SW480 (cell line): ENCODE measurements at places on chromosomes 12 and 14.

- no peak for DNase-seq
Observed at GRCh38 chr12:79673354-79673753, 17.4 kb downstream of the PAWR start.

DNA sequence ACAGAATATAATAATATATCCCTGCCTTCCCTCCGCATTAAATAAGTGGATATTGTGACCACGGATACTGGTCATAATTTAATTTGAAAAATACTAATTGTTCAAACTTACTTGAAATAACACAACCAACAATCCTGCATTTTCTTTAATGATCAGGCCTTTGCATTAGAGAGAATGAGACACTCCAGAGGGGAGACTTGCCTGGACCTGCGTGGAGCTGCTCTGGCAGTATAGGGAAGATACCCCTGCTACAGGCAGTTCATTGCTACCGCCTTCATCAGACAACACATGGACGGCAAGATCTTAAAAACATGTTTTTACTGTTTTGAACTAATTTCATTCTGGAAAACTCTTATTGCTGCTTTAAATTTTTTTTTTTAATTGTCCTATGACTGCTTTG lies 211.0 kb upstream of the FAR2 start:
- no peak for DNase-seq

- no peak for DNase-seq
Observed at GRCh38 chr12:103640831-103641230, 53.8 kb downstream of the STAB2 start.

- peak; percentile 41 for DNase-seq
Observed at GRCh38 chr12:100234591-100235304, 32.1 kb downstream of the DEPDC4 start.

DNA sequence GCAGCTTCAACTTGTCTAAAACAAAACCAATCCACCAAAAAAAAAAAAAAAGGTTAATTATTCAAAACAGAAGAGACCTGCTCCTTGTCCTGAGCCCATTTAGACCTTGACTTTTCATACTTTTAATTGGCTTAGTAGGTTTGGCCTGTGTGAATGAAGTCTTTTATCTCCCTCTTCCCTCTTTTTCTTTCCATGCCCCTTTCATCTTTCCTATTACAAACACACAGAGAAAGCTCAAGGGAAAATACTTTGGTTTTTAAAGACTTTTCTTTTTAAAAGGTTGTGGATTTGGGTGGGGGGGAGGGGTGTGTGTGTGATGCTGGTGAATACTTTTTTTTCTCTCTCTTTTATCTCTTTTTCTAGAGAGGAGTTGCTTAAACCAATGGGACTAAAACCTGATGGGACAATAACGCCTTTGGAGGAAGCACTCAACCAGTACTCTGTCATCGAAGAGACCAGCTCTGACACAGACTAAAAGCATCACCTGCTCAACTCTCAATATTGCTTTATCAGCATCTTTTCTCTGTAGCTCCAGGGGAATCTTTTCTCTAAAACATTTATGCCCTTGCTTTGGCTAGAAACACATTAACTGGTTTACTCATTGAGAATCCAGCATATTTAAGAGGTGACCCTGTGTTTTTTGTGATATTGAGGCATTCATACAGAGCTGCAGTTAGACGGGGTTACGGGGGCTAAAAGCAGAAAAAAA lies 70.0 kb upstream of the TMEM263 start:
- DNase-seq, result no peak

GRCh38 chr12:24505366-24506015 lies 443.4 kb downstream of the BCAT1 start:
- peak; percentile 43 for DNase-seq

GRCh38 chr12:47218191-47218654 lies 138.5 kb upstream of the AMIGO2 start:
- no peak for DNase-seq

DNA sequence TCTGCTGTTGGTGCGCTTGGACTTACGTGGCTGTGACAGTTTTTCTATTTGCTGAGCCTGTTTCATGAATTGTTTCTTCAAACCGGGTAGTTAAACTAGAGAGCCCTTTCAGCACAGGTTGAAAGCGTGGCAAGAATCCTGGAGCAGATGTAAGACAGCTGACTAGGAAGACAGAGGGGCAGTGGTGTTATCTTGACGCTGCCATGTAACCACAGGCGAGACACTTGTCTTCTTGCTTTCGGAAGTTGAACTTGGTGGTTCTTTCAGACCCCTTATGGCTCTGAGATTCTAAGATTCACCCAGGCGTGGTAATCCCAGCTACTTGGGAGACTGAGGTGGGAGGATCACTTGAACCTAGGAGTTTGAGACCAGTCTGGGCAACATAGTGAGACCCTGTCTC lies 4.3 kb downstream of the EMP1 start:
- DNase-seq, result no peak

GRCh38 chr12:17793854-17794253 lies 296.1 kb downstream of the RERGL start:
- no peak for DNase-seq

DNA sequence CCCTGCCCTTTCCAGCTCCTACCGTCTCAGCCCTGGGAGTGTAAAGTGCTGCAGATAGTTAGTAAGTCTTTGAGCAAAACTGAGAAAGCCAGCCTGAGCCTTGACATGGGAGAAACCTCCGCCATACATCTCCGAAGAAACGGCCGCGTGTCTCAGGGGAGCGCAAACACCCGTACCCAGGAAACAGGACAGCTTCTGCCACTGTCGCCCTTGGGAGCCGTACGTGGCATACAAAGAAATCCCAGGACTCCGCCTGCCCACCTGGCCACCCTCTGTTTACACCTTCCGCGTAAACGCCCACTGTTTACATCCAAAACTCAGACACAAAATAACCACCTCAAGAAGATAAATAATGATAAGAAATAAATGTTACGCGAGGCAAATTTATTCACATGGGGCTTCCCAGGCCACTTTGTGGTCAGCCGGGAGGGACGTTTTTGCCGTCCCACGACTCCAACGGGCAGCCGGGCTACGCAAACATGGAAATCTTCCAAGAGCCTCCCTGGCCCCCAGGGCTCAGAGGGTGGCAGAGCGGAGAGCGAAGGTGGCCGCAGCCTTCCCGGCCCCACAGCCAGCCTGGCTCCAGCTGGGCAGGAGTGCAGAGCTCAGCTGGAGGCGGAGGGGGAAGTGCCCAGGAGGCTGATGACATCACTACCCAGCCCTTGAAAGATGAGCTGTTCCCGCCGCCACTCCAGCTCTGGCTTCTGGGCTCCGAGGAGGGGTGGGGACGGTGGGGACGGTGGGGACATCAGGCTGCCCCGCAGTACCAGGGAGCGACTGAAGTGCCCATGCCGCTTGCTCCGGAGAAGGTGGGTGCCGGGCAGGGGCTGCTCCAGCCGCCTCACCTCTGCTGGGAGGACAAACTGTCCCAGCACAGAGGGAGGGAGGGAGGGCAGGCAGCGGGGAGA lies at the start of gene BDKRB2:
TSS of gene BDKRB2 (plus strand) at position 689 of the 908 bp plus-strand sequence. CDS start 32,269 bp downstream, outside the sequence.
- peak; percentile 89 for DNase-seq

- no peak for DNase-seq
Observed at GRCh38 chr14:77485256-77485655, 13.4 kb downstream of the ISM2 start.

DNA sequence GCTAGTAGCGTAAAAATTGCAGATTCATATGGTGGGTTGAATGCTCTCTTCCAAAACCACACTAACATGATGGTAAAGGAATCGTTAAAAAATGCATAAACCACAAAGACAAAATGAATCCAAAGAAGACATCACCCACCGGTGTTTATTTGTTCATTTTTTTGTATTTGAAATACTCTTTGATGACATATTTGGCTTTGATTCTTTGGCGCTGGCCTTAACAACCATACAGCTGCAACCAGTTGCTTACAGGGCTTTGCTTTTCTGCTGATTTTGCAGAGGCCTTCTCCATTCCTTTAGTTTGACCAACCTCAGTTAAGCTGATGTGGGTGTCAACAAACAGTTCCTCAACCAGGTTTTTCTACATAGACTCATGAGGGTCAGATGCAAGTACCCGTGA lies 103.5 kb downstream of the CACNA1C start:
- DNase-seq, result no peak

DNA sequence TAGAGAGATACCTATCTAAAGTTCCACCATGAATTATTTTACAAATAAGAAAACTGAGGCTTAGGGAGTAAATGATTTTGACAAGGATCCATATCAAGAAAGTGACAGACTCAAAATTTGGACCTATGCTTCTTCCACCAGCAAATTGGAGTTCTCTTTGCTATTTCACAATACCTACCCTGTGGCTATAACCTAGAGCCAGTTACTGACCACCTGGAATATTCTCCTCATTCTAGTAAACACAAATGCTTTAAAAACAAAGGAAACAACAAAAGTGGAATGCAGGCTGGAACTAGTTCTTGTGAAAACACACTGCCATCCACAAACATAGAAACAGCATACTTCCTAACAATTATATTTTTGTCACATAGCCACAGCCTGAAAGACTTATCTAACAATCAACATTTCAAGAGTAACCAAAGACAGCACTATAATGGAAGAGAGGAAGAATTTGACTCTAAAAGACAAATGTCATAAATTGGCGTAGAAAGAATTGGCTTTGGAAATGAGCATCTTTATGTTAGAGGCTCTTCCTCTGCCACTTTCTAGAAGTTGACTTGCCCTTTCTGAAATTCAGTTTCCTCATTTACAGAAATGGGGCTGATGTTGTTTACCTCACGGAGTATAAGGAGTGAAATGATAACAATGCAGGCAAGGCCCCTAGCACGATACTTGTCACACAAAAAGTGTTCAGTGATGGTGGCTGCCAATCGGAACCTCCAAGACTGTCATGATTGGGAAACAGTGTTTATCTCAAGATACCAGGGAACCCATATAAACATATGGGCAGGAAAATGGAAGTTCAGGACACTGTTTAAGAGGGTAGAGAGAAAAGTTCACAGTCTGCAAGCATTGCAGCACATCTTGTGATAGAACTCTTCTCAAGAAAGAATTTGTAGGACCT lies 138.6 kb upstream of the LGR5 start:
- no peak for DNase-seq

DNA sequence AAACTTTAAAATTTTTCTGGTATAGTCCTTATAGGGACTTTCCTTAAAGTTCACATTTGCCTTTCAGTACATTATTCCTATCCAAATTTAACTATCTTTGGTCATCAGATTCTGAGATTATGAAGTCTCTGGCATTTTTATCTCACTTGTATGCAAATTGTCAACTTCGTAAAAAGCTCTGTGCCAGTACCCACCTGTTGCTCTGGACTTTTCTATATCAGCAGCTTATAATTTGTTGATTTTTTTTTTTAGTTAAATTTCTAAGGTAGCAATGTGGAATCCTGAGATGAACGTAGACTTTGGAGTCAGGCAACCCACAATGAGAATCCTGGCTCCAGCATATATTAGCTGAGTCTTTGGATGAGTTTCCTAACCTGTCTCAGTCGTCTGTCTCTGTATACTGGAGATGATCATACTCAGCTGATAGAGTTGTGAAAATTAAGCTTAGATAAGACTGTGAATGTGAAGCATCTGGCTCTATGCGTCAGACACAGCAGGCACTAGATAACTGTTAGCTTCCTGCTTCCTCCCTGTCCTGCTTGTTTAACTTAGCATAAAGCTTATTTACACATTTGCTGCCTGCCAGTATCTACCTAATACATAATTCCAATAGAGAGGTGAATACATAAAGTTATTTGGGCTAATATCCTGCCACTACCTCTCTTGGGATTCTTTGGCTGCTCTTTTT lies 59.8 kb downstream of the MARK3 start:
- DNase-seq, result no peak

DNA sequence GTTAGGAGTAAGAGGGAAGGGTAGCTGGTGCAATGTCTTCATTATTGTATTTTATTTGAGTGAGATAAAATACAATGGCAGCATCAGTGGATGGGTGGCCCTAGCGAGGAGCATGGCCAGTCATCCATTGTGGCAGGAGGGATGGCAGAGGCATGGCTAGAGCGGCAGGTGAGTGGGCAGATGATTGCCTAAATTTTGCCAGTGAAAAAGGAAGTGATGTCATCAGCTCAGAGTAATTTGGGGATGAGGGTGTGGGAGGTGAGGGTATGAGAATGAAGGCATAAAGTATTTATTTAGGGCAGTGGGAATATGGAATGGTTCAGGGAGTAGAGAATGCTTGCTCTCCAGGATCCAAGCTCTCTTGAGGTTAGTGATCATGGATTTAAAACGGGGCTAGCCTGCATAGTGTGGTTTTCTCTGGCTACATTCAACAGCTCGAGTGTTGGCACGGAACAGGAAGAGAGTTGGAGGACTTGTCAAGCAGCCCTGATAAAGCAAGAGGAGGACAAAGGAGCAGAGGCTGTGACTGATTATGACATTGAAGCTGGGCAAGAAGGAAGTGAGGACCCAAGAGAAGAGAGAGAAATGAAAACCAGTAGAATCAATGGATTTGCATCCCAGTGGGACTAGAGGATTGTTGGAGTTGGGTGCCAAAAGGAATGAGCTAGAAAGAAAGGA lies 18.7 kb upstream of the SERPINA6 start:
- no peak for DNase-seq

GRCh38 chr12:636632-637031 lies 26.6 kb downstream of the NINJ2 start:
- DNase-seq, result no peak

- DNase-seq, result peak; percentile 70
Observed at GRCh38 chr12:42790761-42791151, 201.2 kb upstream of the PRICKLE1 start.

DNA sequence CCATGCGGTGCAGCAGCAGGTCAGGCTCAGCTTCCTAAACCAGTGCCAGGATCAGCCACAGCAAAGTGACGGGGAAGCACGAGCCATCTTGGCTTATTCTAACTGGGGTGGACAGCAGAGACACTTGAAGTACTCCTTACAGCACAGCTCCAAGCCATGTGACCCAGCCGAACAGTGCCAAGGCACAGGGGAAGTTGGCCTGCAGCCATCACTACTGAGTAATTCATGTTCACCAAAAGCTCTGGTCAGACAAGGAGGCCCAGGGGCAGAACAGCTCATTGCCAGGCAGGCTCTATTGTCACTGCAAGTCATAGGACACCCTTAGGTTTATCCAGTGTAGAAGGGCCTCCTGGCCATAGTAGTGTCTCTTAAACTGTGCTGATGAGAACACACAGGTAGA lies 23.4 kb upstream of the SLC35F4 start:
- no peak for DNase-seq

- DNase-seq, result no peak
Observed at GRCh38 chr14:103026988-103027387, 30.4 kb downstream of the CDC42BPB start.

- no peak for DNase-seq
Observed at GRCh38 chr12:105485321-105485910, 154.9 kb downstream of the C12orf75 start.

DNA sequence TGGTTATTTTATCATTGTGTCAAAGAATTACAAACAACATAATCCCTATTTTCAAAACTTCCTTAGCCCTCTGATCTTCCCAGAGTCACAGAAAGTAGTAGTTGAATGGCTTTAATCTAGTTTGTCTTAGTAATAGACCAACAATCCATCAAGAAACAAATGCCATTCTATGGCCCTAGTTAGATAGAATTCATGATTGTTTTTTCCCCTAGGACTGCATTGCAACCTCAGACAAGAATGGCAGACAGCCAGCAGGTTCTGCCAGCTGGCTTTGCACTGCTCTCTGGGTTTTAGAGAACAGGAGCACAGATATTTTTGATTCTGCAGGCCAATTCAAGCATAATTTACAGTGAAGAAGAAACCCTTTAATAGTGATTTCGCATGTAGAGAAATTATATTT lies 33.8 kb downstream of the SYT1 start:
- DNase-seq, result no peak

GRCh38 chr14:77302926-77303325 lies 17.8 kb downstream of the POMT2 start:
- DNase-seq, result peak; percentile 87

- no peak for DNase-seq
Observed at GRCh38 chr12:114974333-114974732, 290.4 kb upstream of the TBX3 start.
